ENCODE measurements at places on chromosomes 16 and 17.

- no peak for DNase-seq
Measured at GRCh38 chr17:74530831-74531150, 484 bp downstream of the CD300LB start.

GRCh38 chr17:19357761-19358160 lies 4.8 kb downstream of the B9D1 start:
- no peak for DNase-seq

DNA sequence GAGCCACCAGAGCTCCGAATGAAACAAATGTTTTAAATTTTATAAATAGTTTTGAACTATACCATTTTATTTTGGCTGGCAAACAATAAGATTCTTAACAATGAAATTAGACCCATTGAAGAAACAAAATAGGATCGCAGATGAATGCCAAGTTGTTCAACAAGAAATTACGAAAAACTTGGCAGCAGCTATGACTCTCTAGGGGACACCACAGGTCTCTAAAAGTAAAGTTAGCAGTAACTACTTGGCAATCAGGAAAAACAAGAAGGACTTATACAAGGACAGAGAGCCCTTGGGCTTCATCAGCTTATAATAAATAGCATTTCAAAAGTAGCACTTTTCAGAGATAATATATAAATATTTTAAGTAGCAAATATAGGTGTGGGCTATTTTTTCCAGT lies 603.8 kb upstream of the PSMD7 start:
- no peak for DNase-seq

DNA sequence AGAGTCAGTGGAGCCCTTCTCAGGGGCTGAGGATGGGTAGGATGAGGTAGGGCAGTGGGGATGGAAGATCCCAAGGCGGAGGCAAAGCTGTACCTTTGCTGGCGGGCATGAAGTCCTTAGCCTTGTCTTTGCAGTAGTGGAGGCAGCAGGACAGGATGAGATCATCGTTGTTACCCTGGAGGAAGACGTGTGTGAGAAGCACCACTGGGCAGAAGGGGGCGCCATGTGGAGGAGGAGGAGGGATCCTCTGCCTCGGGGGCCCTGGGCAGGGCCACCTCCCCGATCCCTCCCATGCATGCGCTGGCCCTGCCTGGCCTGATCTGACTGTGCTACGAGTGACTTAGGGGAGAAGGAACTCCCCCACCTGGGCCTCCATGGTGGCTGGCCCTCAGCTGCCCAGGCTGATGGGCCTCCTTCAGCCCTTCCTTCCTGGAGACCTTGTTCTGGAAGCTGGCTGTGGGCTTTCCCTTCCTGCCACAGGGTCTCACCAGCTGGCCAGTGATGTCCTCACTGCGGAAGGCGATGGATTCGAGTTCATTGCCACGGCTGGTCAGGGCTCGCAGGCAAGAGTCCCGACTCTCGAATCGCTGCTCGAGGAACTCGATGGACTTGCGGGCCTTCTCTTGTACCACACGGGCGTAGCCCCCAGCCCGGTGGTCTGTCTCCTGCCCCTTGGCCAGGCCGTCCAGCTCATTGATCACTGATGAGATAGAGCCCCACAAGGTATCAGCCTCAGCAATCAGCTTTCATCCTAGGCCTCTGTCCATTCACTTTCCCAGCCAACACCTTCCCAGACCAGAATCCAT lies 10.3 kb downstream of the HIC1 start:
- DNase-seq = peak; percentile 43

DNA sequence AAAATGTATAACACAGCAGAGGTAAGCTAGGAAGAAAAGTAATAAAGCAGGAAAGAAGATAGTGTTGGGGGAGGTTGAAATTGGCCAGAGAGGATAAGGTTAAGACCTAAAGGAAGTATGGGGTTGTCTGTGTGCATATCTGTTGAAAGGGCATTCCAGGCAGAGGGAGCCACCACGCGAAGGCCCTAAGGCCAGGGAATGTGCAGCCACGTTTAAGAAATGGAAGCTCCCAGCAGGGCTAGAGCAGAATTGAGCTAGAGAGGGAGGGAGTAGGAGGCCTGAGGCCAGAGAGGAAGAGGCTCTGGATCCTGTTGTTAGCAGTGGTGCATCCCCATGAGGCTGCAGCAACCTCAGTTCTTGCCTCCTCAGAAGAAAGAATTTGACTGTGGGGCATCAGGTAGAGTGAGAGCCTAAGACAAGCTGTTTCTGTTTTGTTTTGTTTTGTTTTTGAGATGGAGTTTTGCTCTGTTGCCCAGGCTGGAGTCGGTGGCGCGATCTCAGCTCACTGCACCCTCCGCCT lies 59.0 kb upstream of the CACNG5 start:
- DNase-seq = no peak

Measured in Kasumi-1 (cell line).